ENCODE measurements at places on chromosomes 7 and 10. TPM values are rescaled to one million over a fixed set of nuclear protein-coding genes. Genes with fewer than 3 reads are reported as not detected.

The SPDYE9 gene
- total RNA-seq: 0.10 TPM

The HHEX gene
- total RNA-seq: 6.8 TPM

- H3K27ac ChIP-seq: no peak overlapping the region
- H3K36me3 ChIP-seq: no peaks in the 10 kb centered on the region
- H3K4me1 ChIP-seq: peaks cover 5% of the 10 kb centered on the region
- no peaks in the 10 kb centered on the region for H3K27me3 ChIP-seq
- no peak for DNase-seq
- H3K4me3 ChIP-seq: no peak overlapping the region
Measured at GRCh38 chr7:143511593-143512047, 33.9 kb downstream of the TAS2R41 start.

GRCh38 chr10:50464004-50464409 lies 159.7 kb downstream of the SGMS1 start:
- H3K4me3 ChIP-seq: no peak overlapping the region
- no peaks in the 10 kb centered on the region for H3K27me3 ChIP-seq
- no peak overlapping the region for H3K27ac ChIP-seq
- H3K4me1 ChIP-seq: no peaks in the 10 kb centered on the region
- DNase-seq: no peak
- no peaks in the 10 kb centered on the region for H3K36me3 ChIP-seq

- DNase-seq: no peak
- no peak overlapping the region for H3K27ac ChIP-seq
- no peaks in the 10 kb centered on the region for H3K36me3 ChIP-seq
- no peaks in the 10 kb centered on the region for H3K4me1 ChIP-seq
Measured at GRCh38 chr10:119609516-119609915, 12.8 kb upstream of the TIAL1 start.

- H3K36me3 ChIP-seq: no peaks in the 10 kb centered on the region
- peak overlapping the region; percentile 22 for H3K4me3 ChIP-seq
Measured at GRCh38 chr10:32417911-32418547, 27.9 kb upstream of the CCDC7 start.

- H3K27me3 ChIP-seq: no peaks in the 10 kb centered on the region
- H3K4me3 ChIP-seq: no peak overlapping the region
- no peak for DNase-seq
- no peak overlapping the region for H3K27ac ChIP-seq
- no peaks in the 10 kb centered on the region for H3K36me3 ChIP-seq
Measured at GRCh38 chr10:53918755-53919154, 882.3 kb downstream of the PCDH15 start.

GRCh38 chr7:126698909-126699308 lies 553.8 kb downstream of the GRM8 start:
- DNase-seq: no peak
- H3K36me3 ChIP-seq: no peaks in the 10 kb centered on the region
- H3K27ac ChIP-seq: no peak overlapping the region
- H3K4me3 ChIP-seq: no peak overlapping the region
- no peaks in the 10 kb centered on the region for H3K27me3 ChIP-seq
